Bone marrow (tissue), 2 donors: ENCODE measurements at places on chromosomes 16 and 17.
A peak's percentile ranks its signal among the peaks of the same experiment; 100 is the strongest.

- no peak for DNase-seq
Observed at GRCh38 chr16:22177968-22178930, 15.9 kb downstream of the SDR42E2 start.

GRCh38 chr17:76080768-76081287 lies 1.8 kb downstream of the ZACN start:
- DNase-seq = no peak

- no peak for DNase-seq
Observed at GRCh38 chr17:62587554-62587953, 39.9 kb upstream of the MRC2 start.

DNA sequence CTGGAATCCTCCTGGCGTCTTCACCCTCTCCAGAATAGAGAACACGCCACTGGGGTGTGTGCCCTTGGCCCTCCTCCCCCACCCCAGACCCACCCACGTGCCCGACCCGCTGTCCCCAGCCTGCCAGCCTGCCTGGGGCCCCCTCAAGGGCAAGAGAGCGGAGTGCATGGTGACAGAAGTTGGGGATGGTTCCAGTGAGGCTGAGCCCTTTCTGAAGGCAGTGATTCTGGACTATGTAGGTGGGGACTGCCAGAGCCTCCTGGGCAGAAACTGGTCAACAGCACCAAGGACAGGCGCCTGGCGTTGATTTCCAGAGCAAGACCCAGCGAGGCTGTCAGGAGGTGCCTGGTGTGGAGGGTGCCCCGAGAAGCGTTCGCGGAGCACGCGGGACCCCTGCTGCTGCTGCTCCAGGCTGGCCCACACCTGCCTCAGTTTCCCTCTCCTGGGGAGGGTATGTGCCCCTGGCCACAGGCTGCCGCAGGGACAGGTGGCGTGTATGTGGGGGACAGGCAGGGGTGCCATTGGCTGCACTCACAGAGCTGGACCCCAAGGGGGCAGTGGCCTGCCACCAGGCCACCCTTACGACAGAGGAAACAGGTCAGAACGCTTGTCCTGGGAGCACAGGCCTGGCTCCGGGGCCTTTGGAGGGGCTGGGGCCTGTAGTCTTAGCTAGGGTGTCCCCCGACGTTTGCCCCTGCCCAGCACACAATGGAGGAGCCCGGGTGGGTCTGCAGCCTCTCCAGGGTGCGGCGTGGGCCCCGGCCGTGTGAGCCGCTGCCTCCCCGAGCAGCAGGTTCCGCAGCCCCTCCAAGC lies 1.2 kb downstream of the SSTR5 start:
- no peak for DNase-seq

GRCh38 chr17:7549401-7550055 lies 670 bp downstream of the TNFSF12 start:
- DNase-seq = no peak

- DNase-seq = no peak
Observed at GRCh38 chr17:35129154-35129972, 7.9 kb downstream of the FNDC8 start.

DNA sequence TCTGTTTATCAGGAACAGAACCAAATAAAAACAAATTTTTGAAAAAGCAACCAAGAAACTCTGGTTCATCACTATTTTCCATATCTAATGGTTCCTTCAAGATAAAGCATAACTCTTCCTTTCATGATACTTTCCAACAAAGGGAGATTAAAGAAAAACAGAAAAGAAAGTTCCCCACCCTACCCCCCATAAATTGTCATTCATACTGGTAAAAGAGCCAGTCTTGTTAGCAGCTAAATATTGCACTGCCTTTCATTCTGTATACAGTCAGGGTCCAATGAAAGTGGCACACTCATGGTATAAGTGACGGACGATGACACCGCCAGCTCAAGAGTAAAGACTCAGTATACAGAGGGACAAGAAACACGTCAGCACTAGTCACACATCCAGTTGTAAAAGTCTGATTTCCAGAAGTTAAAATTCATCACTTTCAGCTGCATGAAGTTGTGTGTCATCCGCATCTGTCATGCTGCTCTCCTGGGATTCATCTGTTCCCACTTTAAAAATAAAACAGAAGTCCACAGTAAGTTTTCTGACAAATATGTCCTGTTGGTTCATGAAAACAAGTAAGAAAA lies 68.5 kb downstream of the CDC27 start:
- no peak for DNase-seq

DNA sequence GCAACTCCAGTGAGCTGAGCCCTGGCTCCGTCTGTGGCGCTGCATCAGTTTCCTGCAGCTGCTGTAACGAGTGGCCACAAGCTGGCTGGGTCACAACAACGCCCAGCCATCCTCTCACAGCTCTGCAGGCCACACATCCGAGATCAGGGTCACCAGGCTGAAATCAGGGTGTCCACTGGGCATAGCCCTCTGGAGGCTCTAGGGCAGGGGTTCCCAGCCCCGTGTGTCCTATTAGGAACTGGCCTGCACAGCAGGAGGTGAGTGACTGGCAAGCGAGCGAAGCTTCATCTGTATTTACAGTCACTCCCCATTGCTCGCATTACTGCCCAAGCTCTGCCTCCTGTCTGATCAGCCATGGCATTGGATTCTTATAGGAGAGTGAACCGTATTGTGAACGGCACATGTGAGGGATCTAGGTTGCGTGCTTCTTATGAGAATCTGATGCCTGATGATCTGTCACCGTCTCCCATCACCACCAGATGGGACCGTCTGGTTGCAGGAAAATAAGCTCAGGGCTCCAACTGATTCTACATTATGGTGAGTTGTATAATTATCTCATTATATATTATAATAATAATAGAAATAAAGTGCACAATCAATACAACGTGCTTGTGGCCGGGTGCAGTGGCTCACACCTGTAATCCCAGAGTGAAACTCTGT lies 176.5 kb downstream of the SEC14L1 start:
- DNase-seq = no peak

DNA sequence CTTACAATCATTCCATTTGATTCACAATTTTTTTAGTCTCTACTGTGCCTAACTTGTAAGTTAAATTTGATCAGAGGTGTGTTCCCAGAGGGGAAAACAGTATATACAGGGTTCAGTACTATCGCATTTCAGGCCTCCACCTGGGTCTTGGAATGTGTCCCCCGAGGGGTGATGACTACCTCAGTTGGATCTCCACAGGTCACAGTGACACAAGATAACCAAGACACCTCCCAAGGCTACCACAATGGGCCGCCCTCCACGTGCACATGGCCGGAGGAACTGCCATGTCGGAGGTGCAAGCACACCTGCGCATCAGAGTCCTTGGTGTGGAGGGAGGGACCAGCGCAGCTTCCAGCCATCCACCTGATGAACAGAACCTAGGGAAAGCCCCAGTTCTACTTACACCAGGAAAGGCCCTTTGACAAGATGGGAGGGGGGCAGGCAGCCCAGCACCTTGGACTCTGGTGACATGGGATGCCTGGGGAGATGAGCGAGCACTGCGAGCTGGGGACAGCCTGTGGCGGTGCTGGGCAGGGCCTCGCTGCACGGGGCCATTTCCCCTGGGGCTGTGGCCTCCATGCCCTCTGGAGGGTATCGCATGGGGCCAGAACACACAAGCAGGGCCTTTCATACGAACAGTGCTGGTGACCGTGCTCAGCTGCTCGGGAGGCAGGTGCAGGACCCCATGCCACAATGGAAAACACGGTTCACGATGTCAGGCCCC lies 33.9 kb downstream of the PDIA2 start:
- DNase-seq = no peak

- DNase-seq = no peak
Observed at GRCh38 chr16:54443352-54443751, 156.8 kb upstream of the IRX3 start.

DNA sequence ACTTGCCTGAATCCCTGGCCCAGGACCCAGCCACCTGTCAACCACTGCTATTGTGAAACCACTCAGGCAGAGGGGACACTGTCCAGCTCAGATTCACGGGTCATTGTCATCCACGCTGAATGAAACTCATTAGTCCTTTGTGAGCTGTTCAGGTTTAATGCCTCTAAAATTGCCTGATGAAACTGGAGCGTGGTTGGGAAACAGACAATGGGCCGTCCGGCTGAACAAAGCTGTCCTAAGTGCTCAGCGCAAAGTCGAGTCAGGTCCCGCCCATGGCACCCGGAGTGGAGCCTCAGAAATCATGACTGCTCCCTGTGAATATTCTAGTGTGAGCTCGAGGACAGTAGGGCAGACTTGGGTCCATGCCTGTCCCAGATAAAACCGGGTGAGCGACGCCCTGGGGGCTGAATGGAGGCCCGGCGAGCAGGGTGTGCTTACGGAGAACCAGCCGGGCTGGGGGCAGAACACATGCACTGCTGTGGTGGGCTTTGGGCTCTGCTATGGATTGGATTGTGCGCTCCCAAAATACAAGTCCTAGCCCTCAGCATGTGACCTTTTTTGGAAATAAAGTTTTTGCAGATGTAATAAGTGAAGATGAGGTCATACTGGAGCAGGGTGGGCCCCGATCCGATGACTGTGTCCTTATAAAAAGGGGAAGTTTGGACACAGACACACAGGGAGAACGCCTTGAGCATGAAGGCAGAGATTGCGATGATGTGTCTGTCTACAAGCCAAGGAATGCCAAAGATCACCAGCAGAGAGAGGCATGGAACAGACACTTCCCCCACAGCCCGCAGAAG lies 12.9 kb upstream of the CMIP start:
- peak; percentile 25 for DNase-seq

- DNase-seq = no peak
Observed at GRCh38 chr17:9169116-9169515, 147.8 kb downstream of the NTN1 start.

GRCh38 chr17:19470530-19471261 lies 59.7 kb downstream of the RNF112 start:
- no peak for DNase-seq

- no peak for DNase-seq
Observed at GRCh38 chr16:24524855-24525677, 14.3 kb upstream of the RBBP6 start.

DNA sequence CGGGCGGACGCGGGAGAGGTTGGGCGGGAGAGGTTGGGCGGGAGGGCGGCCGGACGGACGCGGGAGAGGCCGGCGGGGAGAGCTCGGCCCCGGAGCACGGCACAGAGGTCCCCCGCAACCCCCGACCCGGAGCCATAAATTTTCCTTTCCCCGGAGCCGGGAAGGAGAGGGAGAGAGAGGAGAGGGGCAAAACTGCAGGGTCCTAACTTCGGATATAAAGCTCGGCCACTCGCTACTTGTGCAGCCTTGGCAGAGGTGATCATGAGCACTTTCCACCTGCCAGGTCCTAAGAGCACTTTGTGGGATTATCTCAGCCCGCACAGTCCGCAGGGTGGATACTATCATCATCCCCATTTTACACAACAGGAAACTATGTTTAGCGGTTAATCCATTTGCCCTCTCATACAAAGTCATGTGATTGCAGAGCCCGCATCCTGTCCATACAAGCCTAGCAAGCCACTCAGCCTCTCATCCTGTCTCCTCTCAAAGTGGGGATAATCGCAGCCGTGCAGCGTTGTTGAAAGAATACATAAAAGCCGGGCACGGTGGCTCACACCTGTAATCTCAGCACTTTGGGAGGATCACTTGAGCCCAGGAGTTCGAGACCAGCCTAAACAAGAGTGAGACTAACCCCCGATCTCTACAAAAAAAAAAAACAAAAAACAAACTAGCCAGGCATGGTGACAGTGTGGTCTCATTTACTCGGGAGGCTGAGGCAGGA lies 780 bp upstream of the DCAKD start:
- peak; percentile 11 for DNase-seq

GRCh38 chr16:56882077-56882800 lies 17.2 kb downstream of the SLC12A3 start:
- no peak for DNase-seq

GRCh38 chr17:80646328-80646727 lies 101.7 kb downstream of the RPTOR start:
- no peak for DNase-seq

- no peak for DNase-seq
Observed at GRCh38 chr17:78064708-78065107, 63.8 kb downstream of the TMC6 start.

GRCh38 chr17:47618410-47618809 lies 31.3 kb upstream of the KPNB1 start:
- no peak for DNase-seq

DNA sequence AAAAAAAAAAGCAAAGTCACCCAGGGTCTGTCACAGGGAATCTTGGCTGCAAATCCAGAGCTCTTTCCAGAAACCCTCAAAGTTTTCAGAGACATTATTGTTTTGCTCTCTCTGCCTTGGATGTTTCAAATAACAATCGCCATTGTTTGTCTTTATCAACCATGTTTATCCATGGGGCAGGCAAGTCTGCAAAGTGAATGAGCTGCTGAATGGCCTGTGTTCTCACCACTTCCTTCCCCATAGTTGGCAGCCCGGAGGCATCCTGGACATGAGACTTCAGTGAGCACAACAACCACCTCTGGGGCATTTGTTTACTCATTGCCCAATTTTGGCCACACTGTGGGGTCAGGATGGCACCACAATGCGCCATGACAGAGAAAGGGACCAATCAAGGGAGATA lies 53.1 kb upstream of the USP7 start:
- no peak for DNase-seq

GRCh38 chr16:63426275-63426870 lies 1390.1 kb upstream of the CDH8 start:
- no peak for DNase-seq

DNA sequence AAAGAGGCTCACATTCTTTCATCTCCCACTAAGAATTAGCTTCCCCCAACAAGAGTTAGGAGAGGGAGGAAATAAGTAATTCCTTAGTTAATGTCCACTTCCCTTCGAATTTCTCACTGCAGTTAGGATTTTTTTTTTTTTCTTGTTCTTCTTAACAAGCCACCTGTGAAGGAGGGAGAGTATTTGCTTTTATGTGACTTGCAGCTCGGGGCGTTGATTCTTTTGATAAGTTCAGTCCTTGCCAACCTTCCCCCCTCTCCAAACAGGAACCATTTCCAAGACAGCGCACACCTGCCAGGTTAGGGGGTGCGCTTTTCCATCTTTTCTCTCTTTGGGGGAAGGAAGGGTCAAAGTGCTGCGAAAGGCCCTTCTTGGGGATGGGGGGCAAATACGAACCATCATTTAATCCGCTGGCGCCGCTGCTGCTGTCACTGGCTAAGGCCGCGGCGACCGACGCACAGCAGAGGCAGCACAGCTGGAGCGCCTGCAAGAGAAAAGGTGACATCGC lies 758 bp downstream of the ADAMTS18 start:
- DNase-seq = no peak

DNA sequence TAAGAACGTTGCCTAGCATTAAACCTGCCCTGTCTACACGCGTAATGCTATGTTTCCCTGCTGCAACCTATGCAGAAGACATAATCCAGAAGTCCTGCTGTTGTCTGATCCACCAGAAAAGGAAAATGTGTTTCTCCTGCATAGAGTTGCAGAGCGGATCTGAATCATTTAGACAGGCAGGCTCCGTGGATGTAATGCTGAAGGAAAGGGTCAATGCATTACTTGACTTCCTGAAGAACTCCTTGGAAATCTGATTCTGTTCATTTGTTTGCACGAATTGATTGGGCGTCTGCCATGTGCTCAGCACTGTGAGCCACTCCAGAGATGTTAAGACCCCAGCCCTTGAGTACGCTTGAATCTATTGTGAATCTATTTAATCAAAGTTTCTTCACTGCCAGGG lies 83.4 kb downstream of the FOXL1 start:
- DNase-seq = no peak
